ENCODE measurements at places on chromosomes 2 and 18. TPM values are rescaled to one million over a fixed set of nuclear protein-coding genes. Genes with fewer than 3 reads are reported as not detected.

GRCh38 chr2:5725794-5726463, 33.7 kb downstream of the SOX11 start:
- peaks cover 4% of the 10 kb centered on the region for H3K4me1 ChIP-seq
- no peaks in the 10 kb centered on the region for H3K27me3 ChIP-seq
- no peak for DNase-seq

DNA sequence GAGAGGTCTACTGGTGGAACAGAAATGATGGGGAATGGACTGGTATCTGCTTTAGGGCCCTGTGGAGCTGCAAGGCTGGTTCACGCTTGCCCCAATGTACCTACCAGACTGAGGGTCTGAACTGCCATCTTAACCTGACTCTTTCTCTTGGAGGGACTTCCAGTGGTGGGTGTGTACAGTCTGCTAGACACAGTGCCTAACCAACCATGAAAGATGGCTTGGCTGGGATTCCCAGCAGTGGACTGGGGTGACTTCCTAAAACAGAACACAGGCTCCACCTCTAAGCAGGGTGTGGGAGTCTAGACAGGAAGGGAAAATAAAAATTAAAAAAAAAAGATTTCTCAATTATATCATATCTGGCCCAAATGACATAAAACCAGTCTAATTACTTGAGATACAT, 25.5 kb upstream of the MYO3B start:
- peaks cover 12% of the 10 kb centered on the region for H3K4me1 ChIP-seq
- no peaks in the 10 kb centered on the region for H3K27me3 ChIP-seq
- no peak for DNase-seq

- no peak for DNase-seq
- H3K27ac ChIP-seq = no peak overlapping the region
- H3K4me1 ChIP-seq = no peaks in the 10 kb centered on the region
- H3K4me3 ChIP-seq = no peak overlapping the region
- H3K27me3 ChIP-seq = no peaks in the 10 kb centered on the region
- peaks cover 6% of the 10 kb centered on the region for H3K36me3 ChIP-seq
Measured at GRCh38 chr18:69358212-69358895, 42.3 kb upstream of the DOK6 start.

- H3K36me3 ChIP-seq = no peaks in the 10 kb centered on the region
- DNase-seq = no peak
- H3K4me1 ChIP-seq = no peaks in the 10 kb centered on the region
- peaks cover 4% of the 10 kb centered on the region for H3K27me3 ChIP-seq
- no peak overlapping the region for H3K4me3 ChIP-seq
Measured at GRCh38 chr2:6538607-6539006, 327.1 kb downstream of the CMPK2 start.

RGPD4 gene
- 0.10 TPM for total RNA-seq

DNA sequence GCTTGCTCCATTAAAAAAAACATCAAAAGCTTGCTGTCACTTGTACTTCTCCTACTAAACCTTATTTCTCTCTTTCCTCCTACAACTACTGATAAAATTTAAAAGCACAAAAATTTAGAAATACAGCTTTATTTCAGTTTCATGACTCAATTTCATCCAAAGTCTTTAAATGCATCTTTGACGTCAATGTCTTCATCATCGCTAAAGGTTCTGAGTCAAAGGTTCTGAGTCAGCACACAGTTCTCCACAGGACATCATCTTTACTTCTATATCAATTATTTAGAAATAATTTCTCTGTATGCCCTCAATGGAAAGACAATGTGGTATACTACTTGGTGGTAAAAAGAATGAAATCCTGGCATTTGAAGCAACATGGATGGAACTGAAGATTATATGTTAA, 163.9 kb upstream of the DNMT3A start:
- no peak overlapping the region for H3K27ac ChIP-seq
- no peaks in the 10 kb centered on the region for H3K4me1 ChIP-seq
- no peaks in the 10 kb centered on the region for H3K27me3 ChIP-seq

DNA sequence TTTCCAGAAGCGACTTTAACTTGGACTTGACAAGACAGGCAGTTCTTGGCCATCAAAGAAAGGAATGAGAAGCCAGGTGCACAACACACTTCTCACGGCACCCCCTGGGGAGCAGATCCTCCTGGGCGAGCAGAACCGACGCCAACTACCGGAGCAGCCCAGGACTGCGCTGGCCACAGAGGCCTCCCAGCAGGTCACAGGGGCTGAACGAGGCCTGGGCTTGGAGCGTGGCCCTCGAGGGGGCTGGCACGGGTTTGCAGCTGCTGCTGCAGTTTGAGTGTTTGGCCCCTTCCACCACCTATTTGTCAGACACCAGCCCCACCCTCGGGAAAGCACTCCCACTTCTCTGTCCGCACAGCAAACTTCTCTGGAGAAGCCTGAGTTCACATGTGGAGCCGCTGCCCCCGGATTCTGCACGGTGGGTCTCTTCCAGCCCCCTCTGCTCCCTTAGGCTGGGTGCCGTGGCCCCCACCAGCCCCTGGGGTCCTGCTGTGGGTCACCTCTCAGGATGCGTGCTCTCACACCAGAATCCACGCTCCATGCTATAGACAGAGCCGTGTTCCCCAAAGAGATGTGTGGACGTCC, 306.7 kb upstream of the SALL3 start:
- no peak overlapping the region for H3K4me3 ChIP-seq
- H3K27me3 ChIP-seq = no peaks in the 10 kb centered on the region
- DNase-seq = peak; percentile 69
- no peaks in the 10 kb centered on the region for H3K4me1 ChIP-seq
- no peaks in the 10 kb centered on the region for H3K36me3 ChIP-seq

DNA sequence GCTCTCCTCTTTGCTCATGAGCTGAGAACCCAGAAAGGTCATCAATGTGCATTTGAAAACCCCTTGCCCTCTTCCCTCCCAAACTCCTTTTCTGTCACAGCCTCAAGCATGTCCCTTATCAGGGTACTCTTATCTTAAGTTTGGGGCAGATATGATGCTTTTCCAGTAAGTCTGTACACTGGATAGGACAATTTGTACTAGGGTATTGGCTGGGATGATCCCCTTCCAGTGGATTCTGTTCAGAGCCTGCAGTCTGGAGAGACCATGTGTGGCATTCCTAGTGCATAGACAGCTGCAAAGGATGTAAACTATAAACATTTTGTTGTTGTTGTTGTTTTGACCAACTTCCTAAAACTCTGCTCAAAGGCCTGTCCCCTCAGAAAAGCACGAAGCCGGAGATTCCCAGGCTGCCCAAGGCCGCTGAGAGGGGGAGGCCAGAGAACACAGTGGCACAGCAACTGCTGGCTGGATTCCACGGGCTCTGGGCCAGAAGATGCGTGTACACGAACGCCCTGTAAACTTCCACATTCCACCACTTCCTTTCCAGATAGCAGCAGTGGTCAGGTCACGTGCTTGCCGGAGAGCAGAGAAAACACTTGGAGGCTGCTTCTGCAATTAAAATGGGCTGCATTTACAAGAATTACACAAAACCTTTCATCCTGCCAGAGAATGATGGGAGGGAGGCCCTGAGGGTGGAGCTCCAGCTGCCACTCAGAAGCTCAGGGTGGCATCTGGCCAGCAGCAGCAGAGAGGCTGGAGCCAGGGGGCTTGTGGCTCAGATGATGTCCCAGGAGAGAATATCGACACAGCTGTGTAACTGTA, 42.1 kb downstream of the BMP10 start:
- H3K4me3 ChIP-seq = peak overlapping the region; percentile 32
- H3K4me1 ChIP-seq = peaks cover 35% of the 10 kb centered on the region
- DNase-seq = no peak

- no peaks in the 10 kb centered on the region for H3K27me3 ChIP-seq
- H3K27ac ChIP-seq = no peak overlapping the region
- DNase-seq = no peak
- peaks cover 24% of the 10 kb centered on the region for H3K4me1 ChIP-seq
- H3K4me3 ChIP-seq = no peak overlapping the region
- peaks cover 4% of the 10 kb centered on the region for H3K36me3 ChIP-seq
Measured at GRCh38 chr2:33577668-33578067, 21.4 kb downstream of the FAM98A start.

- no peak for DNase-seq
- H3K4me3 ChIP-seq = no peak overlapping the region
- H3K27me3 ChIP-seq = no peaks in the 10 kb centered on the region
- H3K4me1 ChIP-seq = peaks cover 8% of the 10 kb centered on the region
- no peak overlapping the region for H3K27ac ChIP-seq
Measured at GRCh38 chr2:205675861-205676516, 6.3 kb upstream of the NRP2 start.

GRCh38 chr2:160225722-160226121, 25.6 kb upstream of the ITGB6 start:
- H3K4me3 ChIP-seq = no peak overlapping the region
- peaks cover 96% of the 10 kb centered on the region for H3K4me1 ChIP-seq
- no peaks in the 10 kb centered on the region for H3K27me3 ChIP-seq
- H3K27ac ChIP-seq = peak overlapping the region; percentile 96

GRCh38 chr2:78431241-78431640, 594.3 kb upstream of the REG3G start:
- H3K36me3 ChIP-seq = no peaks in the 10 kb centered on the region
- peaks cover 6% of the 10 kb centered on the region for H3K27me3 ChIP-seq
- no peak overlapping the region for H3K27ac ChIP-seq
- H3K4me1 ChIP-seq = no peaks in the 10 kb centered on the region
- no peak for DNase-seq
- H3K4me3 ChIP-seq = no peak overlapping the region

DNA sequence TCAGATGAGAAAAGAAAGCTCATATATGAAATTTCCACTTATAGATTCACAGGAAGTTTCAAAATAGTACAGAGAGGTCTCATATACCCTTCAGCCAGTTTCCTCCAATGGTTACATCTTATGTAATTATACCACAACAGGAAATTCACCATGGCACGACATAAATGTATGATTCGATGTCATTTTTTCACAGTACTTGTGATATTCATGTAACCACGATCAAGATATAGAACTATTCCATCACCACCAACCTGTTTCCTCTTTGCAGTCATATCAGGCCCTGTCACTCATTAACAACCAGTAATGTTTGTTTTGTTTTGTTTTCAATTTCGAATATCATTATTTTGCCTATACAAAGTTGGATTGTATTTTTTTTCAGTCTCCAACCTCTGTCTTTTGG, 314.3 kb upstream of the POU3F3 start:
- no peaks in the 10 kb centered on the region for H3K4me1 ChIP-seq
- no peak overlapping the region for H3K4me3 ChIP-seq
- no peaks in the 10 kb centered on the region for H3K36me3 ChIP-seq
- H3K27ac ChIP-seq = no peak overlapping the region
- H3K27me3 ChIP-seq = peaks cover 4% of the 10 kb centered on the region
- DNase-seq = no peak

GRCh38 chr2:51290725-51291124, 258.8 kb upstream of the NRXN1 start:
- H3K27me3 ChIP-seq = peaks cover 2% of the 10 kb centered on the region
- no peaks in the 10 kb centered on the region for H3K36me3 ChIP-seq
- no peak for DNase-seq
- H3K27ac ChIP-seq = no peak overlapping the region

- no peak overlapping the region for H3K4me3 ChIP-seq
- no peaks in the 10 kb centered on the region for H3K4me1 ChIP-seq
- H3K27ac ChIP-seq = no peak overlapping the region
Measured at GRCh38 chr18:55753643-55754263, 165.8 kb upstream of the TCF4 start.

GRCh38 chr2:174177316-174177890, 70.9 kb downstream of the OLA1 start:
- no peak for DNase-seq
- peaks cover 18% of the 10 kb centered on the region for H3K4me1 ChIP-seq
- H3K4me3 ChIP-seq = no peak overlapping the region
- H3K27me3 ChIP-seq = no peaks in the 10 kb centered on the region

- H3K36me3 ChIP-seq = no peaks in the 10 kb centered on the region
- peaks cover 25% of the 10 kb centered on the region for H3K4me1 ChIP-seq
- DNase-seq = no peak
- no peak overlapping the region for H3K27ac ChIP-seq
- no peak overlapping the region for H3K4me3 ChIP-seq
Measured at GRCh38 chr2:196802401-196802800, 2.9 kb upstream of the GTF3C3 start.

- no peak for DNase-seq
- H3K27me3 ChIP-seq = no peaks in the 10 kb centered on the region
- no peaks in the 10 kb centered on the region for H3K36me3 ChIP-seq
- H3K27ac ChIP-seq = no peak overlapping the region
- H3K4me3 ChIP-seq = no peak overlapping the region
- peaks cover 6% of the 10 kb centered on the region for H3K4me1 ChIP-seq
Measured at GRCh38 chr2:219724628-219725027, 97.2 kb downstream of the SLC4A3 start.

- H3K4me3 ChIP-seq = no peak overlapping the region
- DNase-seq = no peak
- H3K27ac ChIP-seq = no peak overlapping the region
- no peaks in the 10 kb centered on the region for H3K27me3 ChIP-seq
Measured at GRCh38 chr2:167834707-167835106, 412.7 kb downstream of the STK39 start.

- H3K27me3 ChIP-seq = peaks cover 23% of the 10 kb centered on the region
- no peak overlapping the region for H3K4me3 ChIP-seq
- H3K4me1 ChIP-seq = peaks cover 25% of the 10 kb centered on the region
- H3K36me3 ChIP-seq = peaks cover 1% of the 10 kb centered on the region
Measured at GRCh38 chr2:108944601-108945331, 44.3 kb downstream of the EDAR start.

- H3K4me1 ChIP-seq = no peaks in the 10 kb centered on the region
- no peak overlapping the region for H3K27ac ChIP-seq
- H3K27me3 ChIP-seq = no peaks in the 10 kb centered on the region
Measured at GRCh38 chr2:67839242-67839641, 223.6 kb downstream of the C1D start.

TAF4B gene
- 2.2 TPM for total RNA-seq

DNA sequence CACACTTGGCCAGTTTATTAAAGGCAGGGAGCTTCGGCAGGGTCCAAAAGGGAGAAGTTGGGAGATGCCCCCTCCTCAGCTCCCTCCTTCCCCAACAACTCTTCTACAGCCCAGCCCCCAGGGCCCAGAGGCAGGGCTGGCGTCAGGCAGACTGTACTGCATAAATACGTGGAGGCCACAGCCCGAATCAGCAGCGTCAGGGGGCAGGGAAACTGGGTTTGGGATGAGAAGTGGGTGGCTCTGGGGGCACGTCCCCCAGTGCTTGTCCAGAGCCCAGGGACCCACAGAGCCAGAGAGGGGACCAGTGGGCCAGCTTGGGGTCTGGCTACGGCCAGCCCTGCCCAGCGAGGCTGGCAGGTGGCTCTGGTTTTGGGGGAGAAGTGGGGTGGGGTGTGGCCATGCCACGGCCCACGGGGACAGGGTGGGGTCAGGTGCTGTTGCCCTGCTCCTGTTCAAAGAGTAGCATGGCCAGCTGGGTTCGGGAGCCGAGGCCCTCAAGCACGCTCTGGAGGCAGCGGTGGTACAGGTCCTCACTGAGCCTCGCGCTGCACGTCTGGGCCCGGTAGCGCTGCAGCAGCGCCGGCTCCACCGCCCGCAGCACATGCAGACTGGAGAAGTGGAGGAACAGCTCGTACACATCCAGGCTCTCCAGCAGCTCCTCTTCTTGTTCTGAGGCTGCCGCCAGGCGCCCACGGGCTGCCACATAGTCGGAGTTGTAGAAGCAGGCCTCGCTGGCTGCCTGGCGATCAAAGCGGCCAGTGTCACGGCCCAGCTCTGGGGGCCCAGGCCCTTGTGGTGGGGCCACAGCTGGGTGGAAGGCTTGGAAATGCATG, 4.4 kb downstream of the CHPF start:
- H3K36me3 ChIP-seq = peaks cover 15% of the 10 kb centered on the region
- no peaks in the 10 kb centered on the region for H3K27me3 ChIP-seq
- H3K4me3 ChIP-seq = peak overlapping the region; percentile 9
- peaks cover 30% of the 10 kb centered on the region for H3K4me1 ChIP-seq
- no peak for DNase-seq
- no peak overlapping the region for H3K27ac ChIP-seq

Measured in chondrocyte (in vitro differentiated cells).